Activated T-cell treated with anti-CD3 and anti-CD28 coated beads, Interleukin-2, amount 50 U/mL, for 72 hours (primary cell): ENCODE measurements at places on chromosomes 3 and 15.

- no peak for DNase-seq
Measured at GRCh38 chr3:124779751-124780191, 49.5 kb downstream of the UMPS start.

DNA sequence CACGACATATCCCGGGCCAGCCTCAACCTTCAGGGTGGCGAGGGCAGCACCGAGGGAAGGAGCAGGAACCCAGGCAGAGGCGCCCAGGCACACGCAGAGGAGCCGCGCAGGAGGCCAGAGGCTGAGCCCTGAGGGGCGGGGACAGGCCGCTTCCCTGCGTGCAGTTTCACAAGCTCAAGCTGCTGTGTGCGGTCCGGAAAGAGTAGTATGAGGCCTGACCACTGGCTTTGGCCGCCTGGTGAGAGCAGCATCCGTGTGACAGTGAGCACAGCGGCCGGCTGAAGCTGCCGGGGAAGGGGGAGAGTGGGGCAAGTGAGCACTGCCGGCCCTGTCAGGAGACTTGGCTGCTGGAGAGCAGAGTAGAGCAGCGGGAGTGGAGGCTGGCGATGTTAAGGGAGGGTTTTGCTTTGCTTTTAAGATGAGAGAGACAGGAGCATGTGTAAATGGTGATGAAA lies 8.7 kb downstream of the ZDHHC19 start:
- no peak for DNase-seq

- DNase-seq, result no peak
Measured at GRCh38 chr15:47477341-47477740, 240.0 kb upstream of the SEMA6D start.

DNA sequence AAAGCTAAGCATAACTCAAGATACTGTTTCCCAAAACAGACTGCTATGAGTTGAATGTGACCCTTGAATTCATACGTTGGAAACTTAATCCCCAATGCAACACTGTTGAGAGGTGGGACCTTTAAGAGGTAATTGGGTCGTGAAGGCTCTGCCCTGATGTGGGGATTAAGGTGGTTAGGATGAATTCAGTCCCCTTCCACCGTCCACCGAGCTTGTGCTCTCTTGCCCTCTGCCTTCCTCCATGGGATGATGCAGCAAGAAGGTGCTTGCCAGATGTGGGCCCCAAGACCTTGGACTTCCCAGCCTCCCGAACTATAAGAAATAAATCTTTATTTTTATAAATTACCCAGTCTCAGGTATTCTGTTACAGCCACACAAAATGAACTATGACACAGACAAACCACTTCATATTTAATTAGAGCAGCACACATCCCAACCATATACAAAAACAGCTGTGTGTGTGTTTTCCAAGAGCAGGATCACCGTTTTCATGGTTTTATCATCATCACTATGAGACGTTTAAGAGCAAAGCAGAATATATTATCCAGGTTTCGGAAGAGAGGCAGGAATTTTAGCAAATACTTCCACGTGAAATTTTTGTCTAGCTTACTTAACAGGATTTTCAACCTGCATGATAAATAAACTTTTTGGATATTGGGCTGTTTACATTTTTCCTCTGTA lies 61.2 kb downstream of the CD200R1L start:
- DNase-seq, result no peak

- no peak for DNase-seq
Measured at GRCh38 chr15:38307861-38308641, 55.4 kb downstream of the SPRED1 start.

DNA sequence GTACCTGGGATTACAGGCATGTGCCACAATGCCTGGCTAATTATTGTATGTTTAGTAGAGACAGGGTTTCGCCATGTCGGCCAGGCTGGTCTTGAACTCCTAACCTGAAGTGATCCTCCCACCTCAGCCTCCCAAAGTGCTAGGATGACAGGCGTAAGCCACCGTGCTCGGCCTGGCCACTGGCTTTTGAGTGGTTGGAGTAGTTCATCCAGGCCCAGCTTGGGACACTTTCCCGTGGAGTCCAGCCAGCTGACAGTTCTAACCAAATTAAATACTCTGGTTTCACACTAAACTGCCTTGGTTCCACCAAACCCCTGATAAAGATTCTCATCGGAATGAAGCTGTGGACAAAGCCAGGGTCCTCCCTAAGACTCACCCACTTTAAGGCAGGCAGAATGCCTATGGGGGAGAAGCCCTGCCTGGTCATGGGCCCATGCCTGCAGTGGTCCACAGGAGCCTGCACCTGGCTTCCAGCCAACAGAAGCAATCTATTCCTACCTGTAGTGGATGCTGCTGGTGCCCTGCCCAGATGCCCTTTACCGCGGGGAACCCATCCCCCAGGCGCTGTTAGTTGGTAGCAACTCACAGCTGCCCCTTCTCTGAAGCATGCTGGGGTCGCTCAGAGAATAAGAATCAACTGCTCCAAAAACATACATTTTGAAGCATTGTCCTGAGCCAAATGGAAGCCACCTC lies 5.2 kb upstream of the SLC28A1 start:
- no peak for DNase-seq

GRCh38 chr3:49007771-49008528 lies 759 bp downstream of the WDR6 start:
- DNase-seq, result peak; percentile 91

DNA sequence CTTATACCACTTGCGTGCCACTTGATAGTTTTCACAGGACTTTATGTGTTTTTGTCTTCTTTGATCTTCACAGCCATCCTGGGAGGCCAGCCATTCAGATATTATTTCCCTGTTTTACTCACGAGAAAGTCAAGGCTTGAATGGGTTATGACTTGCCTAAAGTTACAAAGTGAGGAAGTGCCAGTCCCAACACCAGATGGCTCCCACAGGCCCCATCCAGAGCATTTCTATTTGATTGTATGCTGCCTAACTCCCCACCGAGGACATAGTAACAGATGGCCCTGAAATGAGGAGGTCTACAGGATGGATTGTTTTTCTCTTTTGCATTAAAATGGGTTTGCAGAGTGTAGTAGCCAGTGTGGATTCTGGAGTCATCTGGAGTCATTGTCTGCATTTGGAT lies 74.5 kb downstream of the SPTSSB start:
- DNase-seq, result no peak
